ENCODE measurements at places on chromosomes 16 and 17.

GRCh38 chr16:72807245-72807644 is 240.7 kb downstream of the ZFHX3 start:
- no peak for DNase-seq

- no peak for DNase-seq
Observed at GRCh38 chr17:37766971-37767370, 22.1 kb upstream of the HNF1B start.

DNA sequence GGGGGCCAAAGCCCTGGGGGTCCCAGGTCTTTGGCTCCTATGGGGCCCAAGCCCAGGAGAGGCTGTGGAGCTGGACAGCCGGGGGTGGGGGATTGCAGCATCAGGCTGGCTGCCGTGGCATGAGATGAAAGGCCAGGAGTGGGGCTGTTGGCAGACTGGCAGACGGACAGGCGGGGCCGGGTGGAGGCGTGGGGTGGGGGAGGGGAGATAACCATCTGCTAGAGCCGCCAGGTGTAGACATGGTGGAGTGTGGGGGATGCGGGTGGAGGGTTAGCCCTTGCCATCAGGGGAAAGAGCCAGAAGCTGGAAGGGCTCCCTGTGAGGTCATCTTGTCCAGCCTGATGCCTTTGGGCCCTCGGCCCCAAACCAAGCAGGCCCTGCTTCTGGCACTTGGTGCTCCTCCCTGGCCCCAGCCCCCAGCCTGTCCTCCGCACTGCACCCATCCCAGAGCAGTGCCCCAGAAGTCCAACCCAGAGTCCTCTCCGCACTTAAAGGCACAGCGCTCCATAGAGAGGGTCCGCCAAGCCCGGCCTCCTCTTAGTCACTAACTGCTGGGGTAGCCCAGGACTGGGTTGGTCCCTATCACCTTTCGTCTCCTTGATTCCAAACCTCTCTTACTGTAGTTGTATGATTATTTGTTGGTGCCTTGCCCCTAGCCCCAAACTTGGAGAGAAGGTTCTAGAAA is 33.3 kb upstream of the DLX4 start:
- no peak for DNase-seq

- DNase-seq, result no peak
Observed at GRCh38 chr17:7878234-7878633, 10.4 kb upstream of the CHD3 start.

All from ELF-1 (cell line).